ENCODE measurements at places on chromosomes 7 and 10. TPM values are rescaled to one million over a fixed set of nuclear protein-coding genes. Genes with fewer than 3 reads are reported as not detected.
A peak's percentile ranks its signal among the peaks of the same experiment; 100 is the strongest.

The LBX1 gene
- total RNA-seq, result not detected

The FGFR2 gene
- total RNA-seq, result 2.6 TPM

The PIP gene
- total RNA-seq, result not detected

The COL17A1 gene
- not detected for total RNA-seq

DNA sequence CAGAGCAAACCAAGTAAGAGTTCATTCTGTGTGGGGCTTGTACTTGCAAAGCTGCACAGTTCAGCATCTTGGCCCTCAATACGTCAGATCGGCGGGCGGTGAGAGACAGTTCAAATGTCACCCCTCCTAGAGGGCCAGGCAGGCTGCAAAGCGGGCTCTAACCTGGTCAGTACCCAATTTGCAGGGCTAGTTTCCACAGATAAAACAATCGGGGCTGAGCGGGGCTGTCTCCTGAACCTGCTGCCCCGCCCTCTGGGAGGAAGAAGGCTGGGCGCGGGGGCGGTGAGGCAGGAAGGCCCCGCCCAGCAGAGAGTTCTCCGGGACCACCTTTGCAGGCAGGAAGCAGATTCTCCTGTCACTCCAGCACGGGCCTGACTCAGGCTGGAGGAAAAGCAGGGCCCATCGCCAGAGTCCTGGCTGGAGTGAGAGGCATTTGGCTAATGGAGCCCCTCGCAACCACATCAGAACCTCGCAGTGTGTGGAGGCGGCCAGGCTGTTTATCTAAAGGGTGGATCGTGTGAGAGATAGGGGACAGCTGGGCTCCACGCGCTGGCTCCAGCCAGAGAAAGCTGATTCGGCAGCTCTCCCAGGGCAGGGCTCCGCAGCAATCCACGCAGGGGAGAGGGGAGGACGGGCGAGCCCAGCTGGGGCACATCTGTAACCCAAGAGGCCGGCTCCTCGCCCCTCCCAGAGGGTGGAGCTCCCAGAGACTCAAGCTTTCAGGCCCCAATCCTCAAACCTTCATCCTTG is 83.1 kb downstream of the SH3PXD2A start:
- no peak for DNase-seq

- peak; percentile 21 for DNase-seq
Observed at GRCh38 chr7:20539201-20539600, 76.3 kb upstream of the ABCB5 start.

DNA sequence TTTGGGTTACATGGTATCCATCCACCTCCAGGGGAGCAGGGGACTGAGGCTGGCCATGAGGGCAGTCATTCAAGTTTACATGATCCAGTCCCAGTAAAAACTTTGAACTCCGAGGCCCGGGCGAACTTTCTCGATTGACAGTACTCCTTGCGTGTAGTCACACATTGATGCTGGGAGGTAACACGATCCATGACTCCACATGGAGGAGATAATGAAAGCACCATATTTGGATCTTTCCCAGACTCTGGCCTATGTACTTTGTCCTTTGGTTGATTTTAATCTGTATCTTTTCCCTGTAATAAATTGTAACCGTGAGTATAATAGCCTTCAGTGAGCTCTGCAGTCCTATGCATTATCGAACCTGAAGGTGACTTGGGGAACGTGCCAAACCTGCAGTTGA is 401.6 kb downstream of the KCNMA1 start:
- no peak for DNase-seq

The CTBP2 gene
- not detected for total RNA-seq

The SPDYE16 gene
- total RNA-seq, result 0.08 TPM

DNA sequence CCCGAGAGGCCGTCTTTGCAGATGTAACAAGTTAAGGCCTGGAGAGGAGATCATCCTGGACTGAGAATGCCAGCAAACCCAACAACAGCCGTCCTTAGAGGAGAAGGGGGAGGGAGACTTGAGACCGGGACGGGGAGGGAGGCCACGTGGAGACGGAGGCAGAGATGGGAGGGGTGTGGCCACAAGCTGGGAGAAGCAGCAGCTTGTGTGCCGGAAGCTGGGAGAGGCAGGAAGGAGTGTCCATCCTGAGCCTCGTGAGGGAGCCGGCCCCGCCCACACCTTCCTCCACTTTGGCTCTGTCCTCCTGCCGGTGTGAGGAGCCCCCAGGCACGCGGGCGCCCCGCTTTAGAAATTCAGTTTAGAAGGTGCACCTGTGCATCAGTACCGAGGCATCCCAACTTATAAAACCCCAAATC is 95.7 kb downstream of the DNAJB6 start:
- DNase-seq, result no peak

DNA sequence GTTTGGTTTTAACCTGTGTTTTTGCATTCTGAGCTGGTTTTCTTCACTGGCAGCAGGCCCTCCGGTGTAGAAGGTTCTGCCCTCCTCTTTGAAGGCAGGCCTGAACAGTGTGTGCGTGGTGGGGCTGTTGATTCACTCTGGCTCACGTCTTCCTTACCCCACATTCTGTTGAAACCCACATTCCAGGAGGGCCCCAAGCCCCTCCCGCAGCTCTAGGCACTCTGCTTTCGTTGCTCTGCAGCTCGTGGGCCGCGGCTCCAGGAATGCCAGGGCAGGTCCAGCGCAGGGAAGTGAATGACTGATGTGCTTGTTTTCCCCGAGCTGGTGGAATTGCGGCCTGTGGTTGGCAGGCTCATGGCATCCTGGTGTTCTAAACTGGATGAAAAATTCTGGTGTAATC is 49.0 kb downstream of the HTRA1 start:
- no peak for DNase-seq

The GIMAP2 gene
- 1.4 TPM for total RNA-seq

DNA sequence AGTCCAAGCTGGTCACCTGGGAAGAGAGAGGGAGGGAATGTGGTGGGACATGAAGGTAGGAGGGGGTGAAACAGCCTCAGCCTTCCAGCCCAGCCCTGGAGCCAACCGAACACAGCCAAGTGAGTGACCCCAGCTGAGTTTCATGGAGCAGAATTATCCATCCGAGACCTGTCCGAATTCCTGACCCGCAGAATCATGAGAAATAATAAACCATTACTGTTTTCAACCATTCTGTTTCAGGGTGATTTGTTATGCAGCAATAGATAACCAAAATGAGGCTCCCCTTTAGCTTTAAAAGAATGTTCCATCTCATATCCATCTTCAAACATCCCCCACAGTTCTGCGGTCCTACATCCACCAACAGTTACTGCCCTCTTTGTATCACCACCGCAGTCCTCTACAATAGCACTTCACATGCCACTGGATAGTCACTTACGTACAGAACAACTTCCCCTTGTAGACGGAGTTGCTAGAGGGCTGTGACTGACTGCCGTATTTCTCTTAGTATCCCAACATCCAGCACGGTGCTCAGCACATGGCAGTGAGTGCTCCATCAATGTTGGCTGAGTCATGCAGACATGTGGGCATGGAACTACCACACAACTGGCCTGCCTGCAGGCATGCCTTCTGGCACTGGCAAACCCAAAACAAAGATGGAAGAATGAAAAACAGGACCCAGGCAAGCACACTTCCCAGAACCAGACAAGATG is 18.5 kb downstream of the KIAA1549 start:
- no peak for DNase-seq

GRCh38 chr10:62778125-62778524 is 26.4 kb upstream of the ADO start:
- DNase-seq, result no peak

The GDI2 gene
- total RNA-seq, result 756 TPM

The WEE2 gene
- not detected for total RNA-seq

GRCh38 chr10:63751836-63752235 is 230.6 kb downstream of the REEP3 start:
- DNase-seq, result no peak

DNA sequence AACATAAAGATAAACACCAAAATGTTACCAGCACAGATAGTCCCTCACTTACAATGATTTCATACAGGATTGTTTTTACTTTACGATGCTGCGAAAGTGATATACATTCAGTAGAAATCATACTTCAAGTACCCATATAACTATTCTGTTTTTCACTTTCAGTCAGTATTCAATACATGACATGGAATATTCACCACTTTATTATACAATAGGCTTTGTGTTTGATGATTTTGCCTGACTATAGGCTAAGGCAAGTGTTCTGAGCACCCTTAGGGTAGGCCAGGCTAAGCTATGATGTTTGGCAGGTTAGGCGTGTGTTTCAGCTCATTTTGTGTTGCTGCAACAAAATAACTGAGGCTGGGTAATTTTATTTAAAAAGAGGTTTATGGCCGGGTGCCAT is 155.0 kb downstream of the RTKN2 start:
- DNase-seq, result no peak

GRCh38 chr7:43784030-43784584 is 25.6 kb downstream of the BLVRA start:
- DNase-seq, result no peak

The DPP6 gene
- total RNA-seq, result not detected

GRCh38 chr7:46759711-46760480 is 822.0 kb downstream of the TNS3 start:
- no peak for DNase-seq

DNA sequence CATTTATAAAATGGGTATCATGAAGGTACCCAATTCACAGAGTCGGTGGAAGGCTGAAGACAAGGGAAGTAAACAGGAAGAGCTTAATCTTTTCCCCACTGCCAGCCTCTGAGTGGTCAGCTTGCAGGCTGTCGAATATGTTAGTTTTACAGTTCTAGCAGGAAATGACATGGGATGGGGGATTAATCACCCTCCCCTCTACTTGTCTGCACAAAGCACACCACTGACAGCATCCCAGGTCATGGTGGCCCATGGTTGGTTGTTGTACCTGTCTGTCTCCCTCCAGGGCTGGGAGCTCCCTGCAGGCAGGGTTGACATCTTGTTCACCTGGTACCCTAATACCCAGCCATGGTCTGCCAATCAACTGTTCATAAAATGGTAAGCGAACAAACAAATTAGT is 55.6 kb downstream of the GRB10 start:
- no peak for DNase-seq

- peak; percentile 62 for DNase-seq
Observed at GRCh38 chr7:154844955-154845354, 158.0 kb downstream of the PAXIP1 start.

DNA sequence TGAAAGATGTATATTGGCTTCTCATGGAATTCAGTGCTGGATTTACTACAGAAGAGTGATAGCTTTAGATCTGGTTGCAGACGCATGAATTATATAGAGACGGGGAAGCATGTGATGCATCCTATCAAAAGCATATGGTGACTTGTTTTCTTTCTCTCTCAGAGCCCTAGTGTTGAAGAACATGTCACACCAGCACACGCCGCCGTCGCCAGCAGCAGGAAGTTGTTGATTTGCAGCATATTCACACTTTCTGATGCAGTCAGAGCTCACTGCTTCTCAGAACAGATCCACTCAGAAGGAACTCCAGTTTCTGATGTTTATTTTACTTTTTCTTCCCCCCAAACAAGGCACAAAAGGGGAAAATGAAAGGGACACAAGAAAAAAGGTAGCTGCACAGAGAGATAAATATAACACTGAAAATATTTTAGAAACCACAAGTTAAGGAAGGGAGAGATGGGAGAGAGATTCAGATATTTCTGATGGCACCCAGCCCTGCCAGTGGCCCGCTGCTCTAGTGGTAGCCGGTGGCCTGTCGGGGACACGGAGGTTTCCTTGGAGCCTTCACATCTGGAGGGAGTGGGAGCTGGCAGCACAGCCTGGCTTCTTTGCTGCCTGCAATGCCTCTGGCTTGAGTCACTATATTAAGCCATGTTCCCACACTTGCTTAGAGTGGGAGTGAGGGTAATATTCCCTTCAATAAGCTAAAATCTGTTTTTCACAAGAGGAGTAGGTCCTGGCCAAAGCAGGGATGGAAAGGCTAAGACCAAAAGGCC is 123.2 kb downstream of the NRP1 start:
- no peak for DNase-seq

DNA sequence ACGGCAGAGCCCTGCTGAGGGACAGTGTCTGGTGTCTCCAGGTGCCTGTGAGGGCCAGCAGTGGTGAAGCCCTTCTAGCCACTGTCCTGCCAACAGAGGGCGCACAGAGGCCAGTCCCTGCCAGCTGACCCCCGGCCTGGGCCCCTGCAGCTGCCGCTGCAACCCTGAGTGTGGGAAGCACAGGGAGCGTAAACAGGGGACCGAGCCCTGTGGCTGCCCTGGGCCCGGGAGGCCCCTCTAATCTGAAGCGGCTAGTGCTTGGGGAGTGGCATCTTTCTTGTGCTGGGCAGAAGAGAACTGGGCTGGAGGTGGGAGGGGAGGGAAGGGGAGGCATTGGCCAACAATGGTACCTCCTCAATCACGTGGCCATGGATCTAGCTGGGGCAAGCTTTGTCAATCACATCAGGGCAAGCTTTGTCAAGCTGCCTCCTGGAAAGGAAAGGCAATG is 34.6 kb downstream of the TRIM8 start:
- peak; percentile 76 for DNase-seq

GRCh38 chr7:147308539-147308938 is 1191.9 kb downstream of the CNTNAP2 start:
- DNase-seq, result no peak

- DNase-seq, result no peak
Observed at GRCh38 chr10:72753760-72754231, 61.9 kb downstream of the MCU start.

All from HepG2 (cell line).